T-cell (primary cell): ENCODE measurements at places on chromosomes 16 and 17. TPM values are rescaled to one million over a fixed set of nuclear protein-coding genes. Genes with fewer than 3 reads are reported as not detected.

LRRC75A gene
- total RNA-seq, result 5.2 TPM

CA7 gene
- total RNA-seq, result not detected

CCR7 gene
- 231 TPM for total RNA-seq

CHAD gene
- total RNA-seq, result not detected

ZNF469 gene
- total RNA-seq, result 1.6 TPM

ZNF19 gene
- 9.4 TPM for total RNA-seq

PSMB10 gene
- total RNA-seq, result 214 TPM

DHX8 gene
- 76.1 TPM for total RNA-seq

METRNL gene
- 16.7 TPM for total RNA-seq

PDXDC1 gene
- total RNA-seq, result 72.4 TPM

KIF19 gene
- total RNA-seq, result 0.28 TPM

SDR42E2 gene
- 1.9 TPM for total RNA-seq

NOD2 gene
- 3.1 TPM for total RNA-seq

KRTAP4-5 gene
- total RNA-seq, result not detected

KRTAP17-1 gene
- total RNA-seq, result not detected

GGT6 gene
- total RNA-seq, result not detected

BEAN1 gene
- not detected for total RNA-seq

C17orf78 gene
- not detected for total RNA-seq

NTN1 gene
- total RNA-seq, result 0.15 TPM

DOC2A gene
- total RNA-seq, result 0.19 TPM

GDPD3 gene
- total RNA-seq, result 22.1 TPM

TBC1D3 gene
- total RNA-seq, result not detected

ADAMTS18 gene
- not detected for total RNA-seq

CA5A gene
- total RNA-seq, result 0.20 TPM

TADA2A gene
- total RNA-seq, result 21.9 TPM

CDRT15L2 gene
- total RNA-seq, result not detected

MT1F gene
- 9.1 TPM for total RNA-seq

CIITA gene
- 10.5 TPM for total RNA-seq

FOXO3B gene
- total RNA-seq, result 3.2 TPM

P2RX1 gene
- total RNA-seq, result 3.3 TPM

TSPAN10 gene
- total RNA-seq, result 0.61 TPM

FOXL1 gene
- total RNA-seq, result not detected

SLC16A13 gene
- total RNA-seq, result 17.6 TPM

KRTAP4-3 gene
- total RNA-seq, result not detected

VASN gene
- total RNA-seq, result 0.68 TPM

OR2C1 gene
- 0.51 TPM for total RNA-seq

ABCC12 gene
- total RNA-seq, result not detected

CDH11 gene
- total RNA-seq, result 0.10 TPM

TEKT3 gene
- not detected for total RNA-seq

GINS3 gene
- total RNA-seq, result 1.5 TPM

AOC2 gene
- 2.8 TPM for total RNA-seq
